AG04450 (cell line): ENCODE measurements at places on chromosomes 6 and 20.

DNA sequence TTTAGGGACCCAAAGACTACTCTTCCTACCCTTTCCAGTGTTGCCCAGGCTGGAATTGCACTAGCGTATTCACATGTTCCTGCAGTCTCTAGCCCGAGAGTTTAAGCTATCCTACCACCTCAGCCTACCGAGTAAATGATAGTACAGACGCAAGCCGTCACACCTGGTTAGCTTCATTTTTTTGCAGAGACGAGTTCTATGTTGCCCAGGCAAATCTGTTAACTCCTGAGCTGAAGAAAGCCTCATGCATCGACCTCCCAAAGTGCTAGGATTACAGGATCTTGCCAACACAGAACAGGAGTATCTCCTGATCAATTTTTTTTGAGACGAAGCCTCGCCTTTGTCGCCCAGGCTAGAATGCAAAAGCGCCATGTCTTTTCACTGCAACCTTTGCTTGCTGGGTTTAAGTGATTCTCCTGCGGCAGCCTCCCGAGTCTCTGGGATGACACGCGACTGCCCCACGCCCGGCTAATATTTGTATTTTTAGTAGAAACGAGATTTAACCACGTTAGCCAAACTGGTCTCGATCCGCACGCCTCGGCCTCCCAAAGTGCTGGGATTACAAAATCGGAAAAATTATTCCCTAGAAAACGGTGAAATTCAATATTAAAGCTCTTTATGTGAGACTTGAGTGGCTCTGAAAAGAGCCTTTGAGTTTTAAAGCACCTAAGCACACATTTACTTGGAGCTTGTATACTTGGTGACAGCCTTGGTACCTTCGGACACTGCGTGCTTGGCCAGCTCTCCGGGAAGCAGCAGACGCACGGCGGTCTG is 128.5 kb downstream of the HFE start:
- DNase-seq = no peak

DNA sequence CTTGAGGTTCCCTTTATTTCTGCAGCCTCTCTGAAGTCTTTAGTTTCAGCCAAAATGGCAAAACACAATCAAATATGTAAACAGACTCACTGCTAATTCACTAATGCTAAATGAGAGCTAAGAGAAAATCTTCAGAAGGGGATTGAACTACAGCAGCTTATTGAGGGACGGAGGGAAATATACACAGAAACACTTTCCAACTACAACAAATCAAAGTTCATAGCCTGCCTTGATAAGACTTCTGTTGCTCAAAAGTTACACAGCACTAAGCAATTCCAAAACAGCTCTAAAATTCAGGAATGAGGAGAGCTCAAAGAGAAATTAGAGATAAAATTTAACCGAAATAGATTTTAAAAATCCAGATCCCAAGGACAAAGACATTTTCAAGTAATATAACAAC is 1.7 kb downstream of the TCP11 start:
- no peak for DNase-seq

DNA sequence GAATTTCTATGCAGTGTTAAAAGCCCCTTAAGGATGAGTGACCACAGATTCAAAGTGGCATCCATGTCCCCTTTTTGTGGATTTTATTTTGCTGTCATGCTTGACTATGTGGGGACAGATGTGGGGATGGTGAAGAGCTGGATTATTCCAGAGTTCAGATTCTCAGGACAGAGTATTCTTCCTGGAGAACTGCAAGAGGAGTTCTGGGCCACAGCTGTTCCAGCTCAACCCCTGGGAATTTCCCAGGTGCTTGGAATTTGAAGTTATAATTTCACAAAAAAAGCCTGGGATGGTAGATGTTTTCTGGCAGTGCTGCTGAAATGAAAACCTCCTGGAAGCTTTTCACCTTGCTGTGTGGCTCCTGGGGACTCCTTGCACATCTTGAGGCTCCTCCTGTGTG is 671.8 kb upstream of the MARCKS start:
- DNase-seq = peak; percentile 16

- no peak for DNase-seq
Observed at GRCh38 chr20:3239867-3240775, 1.1 kb upstream of the SLC4A11 start.
